Stimulated activated CD4-positive, alpha-beta T cell treated with anti-CD3 and anti-CD28 coated beads, Interleukin-12 subunit alpha, Interleukin-12 subunit beta, amount 100 ng/mL, for 24 hours (primary cell): ENCODE measurements at places on chromosomes 3 and 15.

DNA sequence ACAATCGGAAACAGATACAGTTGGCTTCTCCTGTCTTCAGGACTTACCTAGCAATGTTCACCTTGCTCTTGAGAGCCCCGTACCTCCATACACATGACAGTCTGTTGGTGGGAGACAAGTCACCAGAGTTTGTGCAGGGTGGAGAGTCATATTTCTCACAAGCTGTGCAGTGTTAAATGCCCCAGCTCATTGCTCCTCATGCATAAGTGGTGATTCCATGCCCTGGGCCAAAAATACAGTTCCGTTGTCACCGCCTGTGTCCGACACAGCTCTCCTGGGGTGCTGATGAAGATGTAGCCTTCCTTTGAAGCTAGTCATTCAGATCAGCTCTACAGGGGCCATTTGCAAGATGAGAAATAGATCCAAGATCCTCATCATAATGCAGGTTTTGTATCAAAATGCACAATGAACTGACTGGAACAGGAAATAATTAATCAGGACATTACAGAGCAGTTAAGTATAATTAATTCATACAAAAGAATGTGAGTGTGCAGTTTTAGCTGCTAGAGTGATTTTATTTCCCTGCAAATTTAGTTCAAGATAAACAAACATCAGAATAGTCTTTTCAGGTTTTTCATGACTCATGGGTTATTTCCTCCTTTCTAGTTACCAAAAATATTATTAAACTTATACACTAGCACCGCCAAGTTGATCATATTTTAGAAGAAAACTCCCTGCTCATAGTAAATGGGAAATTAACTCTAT is 66.5 kb downstream of the CD47 start:
- DNase-seq: no peak

DNA sequence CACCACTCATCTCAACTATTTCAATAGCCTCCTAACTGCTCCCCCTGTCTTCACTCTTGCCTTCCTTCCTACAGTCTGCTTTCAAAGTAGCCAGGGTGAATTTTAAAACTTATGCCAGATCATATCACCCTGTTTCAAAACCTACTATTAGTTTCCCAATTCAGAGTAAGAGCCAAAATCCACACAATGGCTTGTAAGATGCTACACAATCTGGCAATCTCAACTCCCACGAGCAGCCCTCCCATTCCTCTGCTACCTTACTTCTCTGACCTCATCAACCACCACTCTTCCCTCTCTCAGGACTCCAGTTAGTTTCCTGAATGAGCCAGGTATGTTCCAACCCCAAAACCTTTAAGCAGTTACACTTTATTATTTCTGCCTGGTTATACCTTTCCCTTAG is 62.5 kb downstream of the VPS13C start:
- no peak for DNase-seq

- DNase-seq: no peak
These were observed 25.2 kb downstream of the NOX5 start for GRCh38 chr15:69039516-69040225.

DNA sequence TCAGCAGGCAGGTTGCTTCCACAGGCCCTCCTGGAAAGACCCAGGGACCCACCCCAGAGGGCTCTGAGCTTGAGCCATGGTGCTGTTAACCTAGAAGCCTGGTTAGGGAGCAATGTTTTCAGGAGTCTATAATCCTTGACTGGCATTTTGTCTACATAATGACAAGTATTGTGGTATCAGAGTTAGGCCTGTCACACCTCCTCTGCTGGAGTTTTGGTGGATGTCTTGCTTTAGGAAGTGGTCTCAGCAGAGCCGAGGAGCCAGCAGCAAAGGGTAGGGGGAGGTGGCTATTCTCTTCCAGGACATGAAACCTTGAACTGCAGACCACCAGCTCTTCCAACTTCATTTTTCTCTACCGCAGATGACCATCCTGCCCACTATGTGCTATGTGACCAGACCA is 76.1 kb downstream of the CLSTN2 start:
- DNase-seq: no peak

GRCh38 chr15:73709241-73709640 is 25.1 kb downstream of the CD276 start:
- DNase-seq: no peak

GRCh38 chr15:92466834-92467233 is 73.2 kb downstream of the ST8SIA2 start:
- no peak for DNase-seq
